ENCODE measurements at places on chromosomes 5 and 9.

DNA sequence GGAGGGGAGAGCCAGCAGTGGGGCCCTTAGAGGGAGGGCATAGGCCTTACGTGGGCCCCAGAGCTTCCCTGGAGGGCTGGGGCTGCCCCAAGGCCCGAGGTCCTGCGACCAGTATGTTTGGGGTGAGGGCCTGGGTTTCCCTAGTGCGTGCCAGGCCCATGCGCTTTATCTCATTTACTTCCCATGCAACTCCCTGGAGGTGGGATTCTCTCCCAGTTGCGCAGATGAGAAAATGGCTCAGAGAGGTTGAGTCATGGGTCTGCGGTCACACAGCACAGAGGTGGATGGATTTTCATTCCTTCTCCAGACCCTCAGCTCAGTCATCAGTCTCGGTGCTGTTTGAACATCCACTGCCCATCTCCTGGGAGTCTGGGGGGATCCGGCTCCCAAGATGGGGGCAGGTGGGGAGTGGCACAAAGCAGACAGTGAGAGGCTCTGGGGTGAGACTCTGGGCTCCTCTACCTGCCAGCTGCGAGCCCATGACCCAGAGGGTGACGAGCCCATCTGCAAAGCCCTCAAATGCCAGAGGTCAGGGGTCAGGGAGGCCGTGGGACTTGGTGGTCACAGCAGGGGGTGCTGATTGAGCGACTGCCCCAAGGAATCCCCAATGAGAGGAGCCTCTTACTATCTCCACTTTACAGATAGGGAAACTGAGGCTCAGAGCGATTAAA is 171.2 kb downstream of the GAPVD1 start:
- DNase-seq = no peak

DNA sequence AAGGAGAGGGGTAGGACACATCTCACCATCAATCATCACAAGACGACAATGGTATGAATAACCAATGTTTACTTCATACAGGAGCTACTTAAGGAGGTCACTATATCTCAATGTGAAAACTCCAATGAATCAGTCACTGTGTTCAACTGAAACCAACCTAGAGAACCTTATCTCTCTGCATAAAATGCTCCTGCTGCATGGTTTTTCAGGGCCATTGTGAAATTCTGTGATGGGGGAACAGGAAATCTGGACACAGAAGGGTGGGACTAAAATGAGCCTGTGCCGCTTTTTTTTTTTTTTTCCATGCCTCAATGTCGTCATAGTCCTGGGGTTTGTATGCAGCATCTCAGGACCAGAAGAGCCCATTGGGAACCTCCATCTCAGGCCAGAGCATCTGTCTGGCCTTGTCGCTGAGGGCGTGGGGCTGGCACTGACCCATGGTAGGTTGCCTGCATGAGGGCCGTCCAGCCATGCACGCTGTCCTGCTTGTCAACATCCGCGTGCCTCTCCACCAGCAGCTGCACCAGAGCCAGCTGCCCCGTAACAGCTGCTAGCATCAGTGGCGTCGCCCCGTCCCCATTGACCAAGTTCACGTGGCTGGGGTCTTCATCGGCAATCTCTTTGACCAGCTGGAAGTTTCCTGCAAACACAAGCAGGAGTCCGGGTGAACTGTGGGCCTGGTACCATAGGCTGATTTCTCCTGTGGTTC is 12.7 kb downstream of the ANKS6 start:
- DNase-seq = no peak

DNA sequence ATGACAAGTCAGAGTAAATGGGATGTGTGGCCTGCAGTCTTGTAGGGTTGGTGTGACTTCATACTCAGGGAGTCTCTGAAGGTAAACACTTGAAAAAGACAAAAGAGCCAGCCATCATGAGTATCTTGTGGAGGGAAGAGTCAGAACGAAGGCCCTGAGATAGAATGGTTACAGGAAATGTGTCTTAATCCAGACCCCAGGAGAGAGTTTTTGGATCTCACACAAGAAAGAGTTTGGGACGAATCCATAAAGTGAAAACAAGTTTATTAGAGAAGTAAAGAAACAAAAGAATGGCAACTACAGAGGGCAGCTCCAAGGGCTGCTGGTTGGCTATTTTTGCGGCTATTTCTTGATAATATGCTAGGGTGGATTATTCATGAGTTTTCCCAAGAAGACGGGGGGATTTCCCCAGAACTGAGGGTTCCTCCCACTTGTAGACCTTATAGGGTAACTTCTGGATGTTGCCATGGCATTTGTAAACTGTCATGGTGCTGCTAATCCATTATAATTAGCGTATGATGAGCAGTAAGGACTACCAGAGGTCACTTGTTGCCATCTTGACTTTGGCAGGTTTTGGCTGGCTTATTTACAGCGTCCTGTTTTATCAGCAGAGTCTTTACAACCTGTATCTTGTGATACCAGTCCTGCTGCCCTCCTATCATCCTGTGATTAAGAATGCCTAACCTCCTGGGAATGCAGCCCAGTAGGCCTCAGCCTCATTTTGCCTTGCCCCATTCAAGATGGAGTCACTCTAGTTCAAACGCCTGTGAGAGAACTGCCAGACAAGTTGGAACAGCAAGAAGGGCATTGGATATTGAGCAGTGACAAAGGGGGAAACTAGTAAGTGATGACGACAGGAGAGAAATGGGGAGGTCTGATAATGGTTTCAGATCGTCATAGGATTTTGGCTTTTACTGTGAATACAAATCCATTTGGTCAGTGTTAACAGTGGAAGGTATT is 34.0 kb downstream of the MTRR start:
- DNase-seq = no peak

- DNase-seq = no peak
These were observed 1.2 kb downstream of the ROR2 start for GRCh38 chr9:91948597-91949391.

GRCh38 chr9:17876687-17877086 is 297.8 kb downstream of the SH3GL2 start:
- DNase-seq = no peak

Measured in OCI-LY7 (cell line).